ENCODE measurements at places on chromosomes 6 and 20.
A peak's percentile ranks its signal among the peaks of the same experiment; 100 is the strongest.

DNA sequence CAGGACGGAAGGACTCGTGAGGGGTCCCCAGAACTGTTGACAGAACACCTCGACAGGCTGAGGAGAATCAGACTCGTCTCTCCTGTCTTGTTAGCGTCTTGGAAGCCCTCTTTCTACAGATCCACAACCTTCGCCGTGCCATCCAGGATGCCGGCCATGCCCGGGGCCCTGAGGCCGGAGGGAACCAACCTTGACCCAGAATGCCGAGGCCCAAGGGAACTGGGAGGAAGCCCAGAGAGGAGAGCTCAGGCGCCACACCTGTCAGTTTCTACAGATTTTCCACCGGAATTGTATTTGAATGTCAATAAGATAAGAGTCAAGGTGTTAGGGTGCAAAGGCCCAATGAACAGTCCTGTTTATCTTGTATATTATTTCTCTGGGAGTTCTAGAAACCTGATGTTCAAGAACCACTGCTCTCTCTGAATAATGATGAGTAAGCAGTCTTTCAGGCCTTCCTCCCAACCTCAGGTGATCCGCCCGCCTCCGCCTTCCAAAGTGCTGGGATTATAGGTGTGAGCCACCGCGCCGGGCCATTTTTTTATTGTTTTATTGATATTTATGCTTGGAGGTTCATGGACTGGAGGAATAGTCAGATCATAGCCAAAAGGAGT lies 799 bp upstream of the ME1 start:
- no peak for DNase-seq

- DNase-seq, result no peak
These were observed 174.2 kb downstream of the TSHZ2 start for GRCh38 chr20:53146201-53146891.

GRCh38 chr20:15703171-15703911 lies 869.9 kb downstream of the KIF16B start:
- DNase-seq, result peak; percentile 89

DNA sequence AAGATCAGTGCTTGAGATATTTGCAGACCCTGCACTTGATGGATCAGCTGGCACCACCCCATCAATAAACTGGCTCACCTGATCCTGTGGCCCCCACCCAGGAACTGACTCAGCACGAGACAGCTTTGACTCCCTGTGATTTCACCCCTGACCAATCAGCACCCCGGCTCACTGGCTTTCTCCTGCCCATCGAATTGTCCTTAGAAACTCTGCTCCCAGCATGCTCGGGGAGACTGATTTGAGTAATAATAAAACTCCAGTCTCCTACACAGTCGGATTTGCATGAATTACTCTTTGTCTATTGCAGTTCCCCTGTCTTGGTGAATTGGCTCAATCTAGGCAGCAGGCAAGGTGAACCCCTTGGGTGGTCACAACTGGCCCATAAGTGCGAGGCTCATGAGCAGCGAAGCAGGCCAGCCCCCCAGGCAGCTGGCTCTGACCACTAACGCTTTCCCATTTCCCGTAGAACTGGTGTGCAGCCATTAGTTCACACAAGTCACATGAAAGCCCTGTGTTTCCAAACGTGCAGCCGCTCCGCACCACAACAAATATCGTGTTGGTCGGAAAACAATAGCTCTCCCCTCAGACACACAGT lies 79.6 kb downstream of the RSPH3 start:
- peak; percentile 35 for DNase-seq

DNA sequence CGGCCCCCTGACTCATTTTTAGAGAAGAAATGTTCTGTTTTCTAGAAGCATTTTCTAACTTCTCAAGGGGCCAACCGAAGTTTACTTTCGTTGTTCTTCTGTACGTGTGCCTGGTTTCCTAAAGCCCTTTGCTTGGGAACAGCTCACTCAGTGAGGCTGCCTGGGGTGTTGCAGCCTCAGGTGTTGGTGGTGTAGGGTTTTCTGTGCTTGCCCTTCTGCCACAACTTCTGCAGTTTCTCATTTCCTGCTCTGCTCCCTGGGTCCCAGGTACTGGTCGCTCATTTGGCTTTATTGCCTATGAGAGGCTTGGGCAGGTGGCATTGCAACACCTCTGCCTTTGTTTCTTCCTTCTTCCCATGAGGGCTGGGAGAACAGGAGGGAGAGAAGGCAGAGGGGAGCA lies 278.3 kb downstream of the SOX4 start:
- no peak for DNase-seq

GRCh38 chr20:38818113-38819065 lies 12.9 kb downstream of the PPP1R16B start:
- no peak for DNase-seq

DNA sequence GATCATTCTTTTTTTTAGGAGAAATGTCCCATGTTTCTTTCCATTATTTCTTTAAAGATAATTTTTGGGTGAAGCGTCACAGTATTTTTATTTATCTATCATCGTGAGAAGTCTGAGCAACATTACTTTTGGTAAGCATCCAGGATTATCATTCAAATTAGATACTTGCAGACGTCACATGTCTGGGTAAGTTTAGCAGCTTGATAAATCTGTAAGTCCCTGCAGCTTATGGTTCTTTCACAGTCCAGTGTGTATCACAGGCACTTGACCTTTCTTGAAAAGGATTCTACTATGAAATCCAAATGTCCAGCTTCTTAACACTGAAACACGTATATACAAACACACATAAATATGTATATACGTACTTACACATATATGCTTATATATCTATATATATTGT lies 359.4 kb downstream of the ESR1 start:
- DNase-seq, result no peak

DNA sequence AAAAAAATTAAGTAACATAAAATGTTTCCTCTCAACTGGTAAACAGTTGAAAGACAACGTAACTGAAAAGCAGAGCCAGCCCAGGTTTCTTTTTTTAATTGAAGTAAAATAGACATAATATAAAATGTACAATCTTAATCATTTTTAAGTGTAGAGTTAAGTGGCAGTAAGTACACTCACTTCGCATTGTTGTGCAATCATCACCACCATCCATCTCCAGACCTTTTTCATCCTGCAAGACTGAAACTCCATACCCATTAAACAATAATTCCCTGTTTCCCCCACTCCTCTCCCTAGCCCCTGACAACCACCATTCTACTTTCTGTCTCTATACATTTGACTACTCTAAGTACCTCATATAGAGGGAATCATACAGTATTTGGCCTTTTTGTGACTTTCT lies 395.7 kb downstream of the RNGTT start:
- no peak for DNase-seq

DNA sequence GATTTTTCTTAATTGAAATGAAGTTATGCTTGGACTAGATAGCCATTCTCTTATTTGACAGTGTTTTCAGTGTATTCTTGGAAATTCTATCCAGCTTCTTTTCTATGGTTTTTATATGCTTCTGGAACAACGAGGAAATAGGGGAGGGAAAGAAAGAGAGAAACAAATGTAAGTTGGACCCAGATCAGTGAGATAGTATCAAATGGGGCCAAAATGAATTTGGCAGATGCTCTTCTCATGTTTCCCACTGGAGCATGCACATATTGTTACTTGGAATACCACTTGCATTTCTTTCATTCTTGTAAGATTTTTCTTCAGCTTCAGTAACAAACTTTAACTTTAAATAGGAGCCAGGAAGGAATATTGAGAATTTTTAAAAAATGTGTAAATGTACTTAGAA lies 312.3 kb downstream of the PRL start:
- no peak for DNase-seq

- DNase-seq, result no peak
These were observed 2.2 kb upstream of the EYS start for GRCh38 chr6:65709099-65709830.

DNA sequence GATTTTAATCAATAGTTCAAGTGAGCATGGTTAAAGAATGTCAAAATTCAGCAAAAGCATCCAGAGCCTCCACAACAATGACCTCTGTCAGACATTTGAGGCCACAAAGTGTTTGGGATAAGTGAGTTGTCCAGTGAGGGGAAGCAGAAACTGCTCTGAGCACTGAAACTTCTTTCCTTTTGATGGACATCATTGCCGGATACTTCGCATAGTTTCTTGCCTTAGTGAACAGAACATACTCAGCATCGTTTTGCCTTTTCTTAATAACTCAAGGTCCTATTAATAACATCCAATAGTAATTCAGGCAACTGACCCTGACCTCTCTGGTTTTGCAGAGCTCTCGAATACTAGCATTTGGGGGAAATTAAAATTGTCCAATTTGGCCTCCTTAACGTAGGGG lies 78.6 kb downstream of the EDN3 start:
- no peak for DNase-seq

- peak; percentile 55 for DNase-seq
These were observed 19.8 kb upstream of the TREM1 start for GRCh38 chr6:41306187-41306854.

DNA sequence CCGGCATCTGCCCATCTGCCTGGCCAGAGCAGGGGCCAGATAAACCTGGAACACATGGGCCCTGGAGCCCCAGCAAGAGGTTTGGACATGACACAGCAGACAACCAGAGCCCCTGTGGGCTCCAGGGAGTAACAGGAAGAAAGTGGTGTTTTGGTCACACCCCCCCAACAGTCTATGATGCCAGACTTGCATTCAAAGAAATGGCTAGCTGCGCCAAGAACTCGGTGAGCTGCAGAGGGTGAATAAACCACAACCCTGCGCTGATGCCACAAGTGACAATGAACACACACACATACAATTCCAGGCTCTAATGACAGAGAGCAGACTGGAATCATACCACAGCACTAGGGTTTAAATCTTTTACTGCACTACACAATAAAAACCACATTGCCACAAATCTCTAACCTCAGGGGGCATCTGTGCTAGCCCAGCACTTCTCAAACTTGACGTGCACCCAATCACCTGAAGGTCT lies 34.0 kb downstream of the TRERF1 start:
- DNase-seq, result no peak

- peak; percentile 66 for DNase-seq
These were observed 1.1 kb upstream of the RPS12 start for GRCh38 chr6:132813173-132813856.

DNA sequence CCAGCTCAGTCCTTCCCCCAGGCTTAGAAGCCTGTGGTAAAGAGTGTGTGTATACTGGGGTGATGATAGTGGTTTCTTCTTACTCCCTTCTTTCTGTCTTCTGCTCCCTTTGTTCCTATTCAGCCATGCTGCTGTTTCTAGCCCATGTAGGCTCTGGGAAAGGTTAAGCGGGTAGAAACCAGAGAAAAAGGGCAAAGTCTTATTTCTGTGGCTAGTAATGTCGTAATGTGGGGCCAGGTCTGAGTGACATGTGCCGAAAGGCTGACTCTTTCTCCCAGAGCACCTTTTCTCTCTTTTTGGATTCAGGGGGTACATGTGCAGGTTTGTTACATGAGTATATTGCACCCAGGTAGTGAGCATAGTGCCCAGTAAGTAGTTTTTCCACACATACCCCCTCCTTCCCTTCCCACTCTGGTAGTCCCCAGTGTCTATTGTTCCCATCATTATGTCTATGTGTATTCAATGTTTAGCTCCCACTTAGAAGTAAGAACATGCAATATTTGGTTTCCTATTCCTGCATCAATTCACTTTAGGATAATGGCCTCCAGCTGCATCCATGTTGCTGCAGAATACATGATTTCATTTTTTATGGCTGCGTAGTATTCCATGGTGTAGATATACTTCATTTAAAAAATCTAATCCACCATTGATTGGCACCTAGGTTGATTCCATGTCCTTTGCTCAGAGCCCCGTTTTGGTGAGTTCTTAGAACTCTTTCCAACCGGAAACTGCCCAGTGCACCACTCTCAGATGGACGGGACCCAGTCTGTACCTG lies 74.3 kb downstream of the EFHC1 start:
- DNase-seq, result no peak

DNA sequence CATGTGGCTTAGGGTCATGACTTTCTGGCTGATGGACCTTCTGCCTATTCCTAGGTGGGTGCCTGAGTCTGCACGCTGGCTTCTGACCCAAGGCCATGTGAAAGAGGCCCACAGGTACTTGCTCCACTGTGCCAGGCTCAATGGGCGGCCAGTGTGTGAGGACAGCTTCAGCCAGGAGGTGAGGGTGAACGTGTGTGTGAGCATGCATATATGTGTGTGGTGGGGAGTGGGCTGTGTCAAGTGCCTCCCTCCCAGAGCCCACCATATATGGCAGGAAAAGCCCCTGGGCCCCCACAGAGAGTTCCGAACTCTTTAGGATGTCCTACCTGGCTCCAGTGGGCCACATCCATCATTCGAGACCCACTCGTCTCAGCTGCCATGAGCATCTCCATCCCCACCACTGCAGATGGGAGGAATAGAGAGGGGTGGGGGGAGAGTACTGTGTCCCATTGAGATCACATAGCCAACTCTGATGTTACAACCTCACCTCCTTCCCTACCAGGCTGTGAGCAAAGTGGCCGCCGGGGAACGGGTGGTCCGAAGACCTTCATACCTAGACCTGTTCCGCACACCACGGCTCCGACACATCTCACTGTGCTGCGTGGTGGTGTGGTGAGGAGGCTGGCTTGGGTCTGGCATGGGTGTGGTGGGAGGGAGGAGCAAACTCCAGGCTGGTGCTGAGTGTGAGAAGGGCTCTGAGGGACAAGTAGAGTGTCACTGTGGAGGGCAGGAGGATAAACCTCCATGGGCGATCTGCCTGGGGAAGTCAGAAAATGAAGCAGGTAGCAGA lies 3.2 kb downstream of the SLC22A7 start:
- DNase-seq, result no peak

- no peak for DNase-seq
These were observed 275.3 kb downstream of the FARS2 start for GRCh38 chr6:5536644-5537043.

DNA sequence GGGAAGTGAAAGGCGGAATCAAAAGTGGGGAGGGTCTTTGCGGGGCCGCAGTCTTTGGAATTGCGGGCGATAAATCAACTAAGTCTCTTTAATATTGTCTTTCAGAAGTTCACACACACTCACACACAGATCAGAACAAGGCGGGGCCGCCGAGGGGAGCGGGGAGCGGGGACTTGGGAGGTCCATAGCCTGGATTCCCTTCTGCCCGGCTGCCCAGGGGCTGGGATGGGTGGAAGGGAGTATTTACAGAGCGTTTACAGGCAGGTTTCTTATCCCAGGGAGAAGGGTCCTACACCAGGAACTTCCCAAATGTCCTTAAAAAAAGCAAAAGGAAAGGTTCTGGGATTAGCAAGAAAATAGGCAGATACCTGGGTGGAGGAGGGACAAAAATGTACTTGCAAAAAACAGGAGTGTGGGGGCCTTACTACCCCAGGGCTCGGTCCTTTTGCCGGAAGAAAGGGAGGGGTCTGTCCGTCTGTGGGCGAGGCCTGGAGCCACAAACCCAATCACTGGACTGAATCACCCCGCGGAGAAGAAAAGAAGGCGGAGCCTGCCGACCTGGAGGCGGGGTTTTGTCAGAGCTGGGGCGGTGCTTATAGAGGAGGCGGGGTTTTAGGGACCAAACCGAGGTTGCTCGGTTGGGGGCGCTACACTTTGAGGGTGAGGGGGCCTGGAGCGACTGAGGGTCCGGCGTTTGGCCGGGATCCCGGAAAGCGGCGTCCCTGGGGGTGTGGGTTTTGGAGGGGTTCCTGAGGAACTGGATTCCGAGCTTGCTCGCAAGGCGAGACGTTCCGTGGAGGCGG lies 3.2 kb downstream of the PRRT1 start:
- DNase-seq, result peak; percentile 26

DNA sequence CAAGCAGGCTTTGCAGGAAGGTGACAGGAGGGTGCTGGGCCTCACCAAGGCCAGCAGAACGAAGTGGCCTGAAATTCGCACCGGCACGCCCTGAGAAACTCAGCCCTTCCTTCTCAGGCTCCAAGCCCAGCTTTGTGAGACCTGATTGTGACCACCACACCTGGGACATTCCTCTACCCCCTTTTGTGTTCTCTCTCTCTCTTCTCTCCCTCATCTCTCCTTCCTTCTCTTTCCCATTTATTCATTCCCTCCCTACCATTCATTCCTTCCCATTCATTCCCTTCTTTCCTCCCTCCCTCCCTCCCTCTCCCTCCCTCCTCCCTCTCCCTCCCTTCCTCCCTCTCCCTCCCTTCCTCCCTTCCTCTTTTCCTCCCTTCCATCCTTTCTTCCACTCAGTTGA lies 8.8 kb downstream of the CD93 start:
- no peak for DNase-seq
